ENCODE measurements at places on chromosomes 6 and 20.

- DNase-seq = no peak
Measured at GRCh38 chr6:102327697-102328225, 934.3 kb downstream of the GRIK2 start.

DNA sequence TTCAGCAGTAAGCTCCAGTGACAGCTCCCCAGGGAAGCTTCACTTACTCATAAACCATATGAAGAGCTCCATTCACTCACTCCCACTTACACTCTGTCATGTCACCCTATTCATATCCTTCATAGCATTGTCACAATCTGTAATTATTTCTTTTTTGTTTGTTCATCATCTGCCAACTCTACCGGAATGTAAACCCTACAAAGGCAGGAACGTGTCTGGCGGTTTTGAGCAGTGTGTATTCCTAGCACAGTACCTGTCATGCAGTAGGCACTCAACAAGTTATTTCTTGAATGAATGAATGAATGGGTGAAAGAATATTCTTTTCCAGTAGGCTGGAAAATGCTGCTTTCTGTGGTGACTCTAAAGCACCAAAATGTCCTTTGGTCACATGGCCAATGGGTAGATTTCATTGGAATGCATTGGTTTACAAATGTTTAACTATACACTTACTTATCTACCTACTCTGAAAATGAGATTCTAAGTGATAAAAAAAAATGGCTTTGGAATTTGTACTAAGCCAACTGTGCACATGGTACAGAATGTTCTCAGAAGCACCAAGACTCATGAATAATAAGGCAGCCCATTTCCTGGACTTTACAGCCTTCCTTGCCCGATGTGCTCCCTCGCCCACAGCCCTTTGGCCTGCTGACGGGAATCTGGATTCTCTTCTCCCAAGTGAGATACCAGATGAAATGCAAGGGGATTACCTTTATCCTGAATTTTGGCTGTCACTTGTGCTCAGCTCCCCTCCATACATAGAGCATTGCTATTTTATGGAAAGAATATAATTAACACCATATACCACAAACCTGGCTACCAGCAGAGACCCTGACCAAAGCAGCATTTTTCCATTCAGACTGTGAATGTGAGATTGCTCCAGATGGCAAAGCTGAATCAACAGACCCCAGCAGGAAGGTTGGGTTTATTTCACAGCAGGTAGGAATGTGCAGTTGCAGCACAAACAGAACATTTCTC lies 273.3 kb downstream of the ALDH8A1 start:
- DNase-seq = no peak

DNA sequence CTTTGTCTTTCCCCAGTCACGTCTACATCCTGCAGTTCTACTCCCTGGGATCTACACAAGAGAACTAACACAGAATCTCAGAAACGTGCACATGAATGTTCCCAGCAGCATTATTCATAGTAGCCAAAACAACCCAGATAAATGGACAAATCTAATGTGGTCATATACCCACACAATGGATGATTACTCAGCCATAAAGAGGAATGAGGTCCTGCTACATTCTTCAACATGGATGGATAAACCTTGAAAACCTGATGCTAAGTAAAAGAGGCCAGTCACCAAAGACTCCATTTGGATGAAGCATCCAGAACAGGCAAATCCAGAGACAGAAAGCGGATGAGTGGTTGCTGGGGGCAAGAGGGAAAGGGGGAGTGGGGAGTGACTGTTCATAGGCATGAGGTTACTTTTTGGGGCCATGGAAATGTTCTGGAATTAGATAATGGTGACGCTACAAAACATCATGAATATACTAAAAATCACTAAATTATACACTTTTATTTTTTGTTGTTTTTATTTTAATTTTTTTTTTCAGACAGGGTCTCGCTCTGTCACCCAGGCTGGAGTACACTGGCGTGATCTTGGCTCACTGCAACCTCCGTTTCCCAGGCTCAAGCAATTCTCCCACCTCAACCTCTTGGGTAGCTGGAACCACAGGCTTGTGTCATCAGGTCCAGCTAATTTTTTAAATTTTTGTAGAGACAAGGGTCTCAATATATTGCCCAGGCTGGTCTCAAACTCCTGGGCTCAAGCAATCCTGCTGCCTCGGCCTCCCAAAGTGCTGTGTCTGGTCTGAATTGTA lies 50.8 kb upstream of the DSN1 start:
- DNase-seq = no peak

GRCh38 chr6:70860045-70860444 lies 96.8 kb downstream of the B3GAT2 start:
- DNase-seq = no peak

DNA sequence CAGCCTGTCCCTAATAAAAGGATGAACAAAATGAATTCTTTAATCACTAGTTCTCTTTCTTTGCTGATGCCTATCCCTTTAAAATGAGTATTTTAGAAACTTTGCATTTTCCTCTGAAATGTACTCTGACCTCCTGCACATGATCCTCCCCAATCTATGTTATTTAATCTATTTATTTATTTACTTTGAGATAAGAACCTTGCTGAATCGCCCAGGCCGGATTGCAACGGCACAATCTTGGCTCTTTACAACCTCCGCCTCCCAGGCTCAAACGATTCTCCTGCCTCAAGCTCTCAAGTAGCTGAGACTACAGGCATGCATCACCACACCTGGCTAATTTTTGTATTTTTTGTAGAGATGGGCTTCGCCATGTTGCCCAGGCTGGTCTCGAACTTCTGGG lies 27.9 kb downstream of the ADTRP start:
- DNase-seq = no peak

DNA sequence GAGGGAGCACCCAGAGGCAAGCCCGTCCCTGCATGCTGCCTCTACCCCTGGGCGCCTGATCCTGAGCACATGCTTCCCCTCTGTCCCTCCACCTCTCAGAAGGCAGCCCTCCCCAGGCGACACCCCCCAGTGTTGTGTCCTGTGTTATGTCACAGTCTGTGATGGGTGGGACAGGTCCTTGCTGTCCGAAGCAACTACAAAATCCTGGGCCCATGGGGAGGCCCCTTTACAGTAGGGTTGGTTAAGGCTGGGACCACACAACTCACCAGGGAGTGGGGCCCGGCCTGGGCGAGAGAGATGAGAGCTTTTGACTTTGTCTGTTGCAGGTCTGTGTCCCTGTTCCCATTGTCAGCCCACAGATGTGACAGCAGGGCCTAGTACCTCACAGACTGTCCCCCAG lies 78.0 kb downstream of the DHX35 start:
- DNase-seq = no peak

GRCh38 chr6:111256646-111257045 lies 169.3 kb downstream of the SLC16A10 start:
- DNase-seq = no peak

DNA sequence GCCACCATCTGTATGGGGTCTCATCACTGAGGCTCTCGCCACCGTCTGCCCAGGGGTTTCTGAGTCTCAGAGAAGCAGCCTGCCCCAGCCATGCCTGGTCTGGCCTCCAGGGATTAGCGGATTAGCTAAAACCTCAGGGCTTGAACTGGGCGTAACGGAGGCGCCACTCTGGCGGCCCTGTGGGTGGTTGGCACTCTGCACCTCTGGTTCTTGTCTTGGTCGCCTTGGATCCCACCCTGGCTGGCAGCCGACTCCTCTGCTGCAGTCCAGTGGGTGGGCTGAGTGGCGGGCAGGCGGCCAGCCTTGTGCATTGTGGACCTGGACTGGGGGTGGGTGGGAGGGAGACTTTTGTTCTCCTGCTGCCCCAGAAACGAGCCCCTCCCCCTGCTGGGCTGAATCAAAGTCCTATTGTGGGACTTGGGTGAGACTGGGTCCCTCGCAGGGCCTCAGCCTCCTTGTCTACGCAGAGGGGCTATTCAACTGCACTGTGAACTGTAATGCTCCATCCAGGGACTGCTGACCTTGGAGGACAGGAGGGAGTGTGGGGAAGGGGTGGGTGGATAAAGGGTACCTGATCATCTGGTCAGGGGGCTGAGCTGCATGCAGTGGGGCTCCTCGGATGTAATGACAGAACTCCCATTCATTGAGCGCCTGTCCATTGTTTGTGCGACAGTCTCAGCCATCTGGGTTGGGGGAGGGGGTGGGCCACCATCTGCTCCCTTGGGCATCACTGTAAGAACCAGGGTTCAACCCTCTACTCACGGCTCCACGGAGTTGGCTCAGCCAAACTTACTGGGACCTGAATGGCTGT lies 23.9 kb downstream of the SUN5 start:
- DNase-seq = no peak

DNA sequence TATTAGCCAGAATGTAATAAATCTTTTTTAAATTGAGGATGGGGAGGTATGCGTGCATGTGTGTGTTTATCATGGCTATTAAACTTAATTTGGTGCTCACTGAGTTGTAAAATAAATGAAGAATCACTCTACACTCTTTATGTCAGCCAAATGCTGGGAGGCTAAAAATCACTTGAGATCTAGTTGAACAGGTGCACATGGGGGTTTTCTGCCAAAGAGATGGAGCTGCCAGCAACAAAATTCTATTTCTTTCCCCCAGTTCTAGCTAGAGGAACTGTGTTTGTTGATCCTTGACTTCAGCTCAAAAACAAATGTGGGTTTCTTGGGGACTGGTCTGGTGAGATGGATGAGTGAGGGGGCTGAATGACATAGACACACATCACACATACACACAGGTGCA lies 183.3 kb upstream of the BTBD3 start:
- DNase-seq = no peak

DNA sequence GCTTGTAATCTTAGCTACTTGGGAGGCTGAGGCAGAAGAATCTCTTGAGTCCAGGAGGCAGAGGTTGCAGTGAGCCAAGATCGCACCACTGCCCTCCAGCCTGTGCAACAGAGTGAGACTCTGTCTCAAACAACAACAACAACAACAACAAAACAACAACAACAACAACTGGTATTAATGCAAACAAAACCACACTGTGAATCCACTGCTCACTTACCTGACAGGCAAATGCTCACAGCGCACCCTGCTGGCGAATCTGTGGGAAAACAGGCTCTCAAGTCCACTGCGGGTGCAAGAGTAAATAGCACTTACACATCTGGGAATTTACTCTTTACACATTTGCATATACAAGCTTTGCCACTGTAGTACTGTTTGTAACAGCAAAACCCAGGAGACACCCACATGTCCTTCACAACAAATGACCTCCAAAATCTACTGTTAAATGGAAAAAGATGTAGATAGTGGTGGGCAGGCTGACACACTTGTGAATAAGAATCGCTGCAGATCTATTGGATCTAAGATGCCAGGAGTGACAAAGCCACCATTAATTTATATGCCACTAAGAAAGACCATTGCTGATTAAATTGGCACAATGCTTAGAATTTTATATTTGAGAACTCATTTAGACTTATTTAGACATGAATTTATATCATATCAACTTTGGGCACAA lies 29.3 kb downstream of the NSFL1C start:
- peak; percentile 80 for DNase-seq

GRCh38 chr6:106927531-106928398 lies 46.8 kb downstream of the CD24 start:
- peak; percentile 70 for DNase-seq

- no peak for DNase-seq
Measured at GRCh38 chr6:100484474-100484873, 19.8 kb upstream of the SIM1 start.

DNA sequence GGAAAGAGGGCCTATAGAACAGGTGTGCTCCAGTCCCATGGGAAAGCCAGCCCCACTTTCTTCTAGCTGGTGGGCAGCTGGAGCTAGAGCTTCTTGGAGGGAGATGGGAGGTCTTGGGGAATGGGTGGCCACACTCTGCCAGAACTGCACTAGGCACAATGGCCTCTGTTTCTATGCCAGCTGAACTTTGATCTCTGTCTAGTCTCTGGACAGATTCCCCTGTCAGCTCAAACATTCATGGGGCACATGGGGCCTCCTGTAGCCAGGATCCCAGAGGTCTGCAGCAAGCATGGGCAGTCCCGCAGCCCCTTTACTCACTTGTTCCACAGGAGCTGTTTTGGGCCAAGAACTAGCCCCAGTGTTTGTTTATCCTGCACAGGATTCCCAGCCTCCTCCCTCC lies 591.3 kb upstream of the HS3ST5 start:
- no peak for DNase-seq

- peak; percentile 97 for DNase-seq
Measured at GRCh38 chr6:13261464-13261994, 66.8 kb downstream of the TBC1D7 start.

GRCh38 chr6:16314296-16314695 lies 75.9 kb downstream of the GMPR start:
- DNase-seq = no peak

- no peak for DNase-seq
Measured at GRCh38 chr6:41712651-41713103, 22.7 kb downstream of the TFEB start.

GRCh38 chr6:139080255-139080920 lies 51.8 kb downstream of the ABRACL start:
- no peak for DNase-seq

- no peak for DNase-seq
Measured at GRCh38 chr6:27599859-27600532, 127.1 kb upstream of the ZNF184 start.

DNA sequence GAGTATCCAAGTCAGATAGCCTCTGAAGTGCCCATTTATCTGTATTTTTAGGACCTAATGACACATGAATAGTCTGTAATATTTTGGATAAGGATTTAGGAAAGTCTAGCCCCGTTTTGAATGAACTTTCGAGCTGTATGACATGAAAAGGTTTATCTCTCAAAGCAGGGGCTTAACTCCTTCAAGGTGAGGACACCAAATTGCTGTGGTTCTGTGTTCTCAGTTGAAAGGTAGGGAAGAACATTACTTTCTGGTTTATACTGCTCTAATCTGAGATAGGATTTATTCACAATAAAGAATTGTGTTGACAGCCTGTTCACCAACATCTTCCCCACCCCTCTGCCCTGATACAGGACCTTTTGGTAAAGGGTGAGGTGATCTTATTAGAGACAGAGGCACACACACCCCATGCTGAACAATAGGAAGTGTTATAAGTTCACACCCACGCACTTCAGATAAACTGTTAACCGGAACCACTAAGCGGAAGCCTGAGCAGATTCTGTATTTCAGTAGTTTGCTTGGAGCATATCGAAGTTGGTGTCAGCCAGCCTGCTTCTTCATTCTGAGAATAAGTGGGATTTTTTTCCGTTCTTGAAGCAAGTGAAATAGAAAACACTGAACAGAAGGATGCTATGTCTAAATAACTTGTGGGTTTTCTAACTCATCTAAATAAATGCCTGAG lies 223.3 kb downstream of the TMEM242 start:
- DNase-seq = no peak

- no peak for DNase-seq
Measured at GRCh38 chr20:4709261-4710105, 12.2 kb upstream of the PRND start.

DNA sequence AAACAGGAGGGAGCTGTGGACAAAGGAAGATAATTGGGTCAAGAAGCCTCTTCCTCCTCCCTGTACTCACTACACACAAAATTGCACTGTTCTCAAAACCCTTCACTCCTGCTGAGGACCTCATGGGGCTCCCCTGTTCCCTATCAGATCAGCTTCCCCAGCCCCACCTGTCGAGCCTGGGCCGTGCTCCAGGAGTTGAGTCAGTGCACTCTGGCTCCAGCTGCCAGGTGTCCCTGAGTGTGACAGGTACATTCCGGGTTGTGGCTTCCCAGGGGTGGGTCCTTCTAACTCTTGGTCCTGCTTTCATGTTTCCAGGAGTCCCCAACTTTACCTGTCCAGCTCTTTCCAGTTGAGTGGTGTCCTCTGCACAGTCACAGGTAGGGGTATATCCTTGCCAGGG lies 8.4 kb downstream of the RAB5IF start:
- no peak for DNase-seq

GRCh38 chr20:17976305-17976704 lies 7.5 kb downstream of the MGME1 start:
- no peak for DNase-seq

- no peak for DNase-seq
Measured at GRCh38 chr6:25966711-25967110, 4.1 kb downstream of the TRIM38 start.

- DNase-seq = no peak
Measured at GRCh38 chr6:106823732-106824351, 150.7 kb downstream of the CD24 start.

Measured in OCI-LY7 (cell line).